ENCODE measurements at places on chromosomes 2 and 18. TPM values are rescaled to one million over a fixed set of nuclear protein-coding genes. Genes with fewer than 3 reads are reported as not detected.

GRCh38 chr18:59492756-59493421, 133.8 kb upstream of the LMAN1 start:
- DNase-seq = no peak

DNA sequence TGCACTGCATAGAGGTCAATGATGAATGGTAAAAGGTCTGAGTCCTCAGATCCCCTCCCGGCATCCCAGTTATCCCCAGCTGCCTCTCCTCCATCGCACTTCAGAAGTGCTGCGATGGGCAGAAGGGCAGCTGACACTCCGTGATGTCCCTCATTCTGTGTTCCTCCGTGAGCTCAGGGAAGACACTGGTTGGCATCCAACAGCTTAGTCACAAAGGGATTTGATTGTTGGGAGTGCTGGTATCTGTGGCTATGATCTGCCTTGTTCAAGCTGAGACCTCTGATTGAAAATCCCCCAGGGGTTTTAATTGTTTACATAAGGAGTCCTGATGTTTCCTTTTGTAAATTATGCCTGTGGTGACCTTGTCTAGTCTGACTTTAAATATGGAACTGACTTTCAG, 19.0 kb upstream of the SAG start:
- no peak for DNase-seq

DNA sequence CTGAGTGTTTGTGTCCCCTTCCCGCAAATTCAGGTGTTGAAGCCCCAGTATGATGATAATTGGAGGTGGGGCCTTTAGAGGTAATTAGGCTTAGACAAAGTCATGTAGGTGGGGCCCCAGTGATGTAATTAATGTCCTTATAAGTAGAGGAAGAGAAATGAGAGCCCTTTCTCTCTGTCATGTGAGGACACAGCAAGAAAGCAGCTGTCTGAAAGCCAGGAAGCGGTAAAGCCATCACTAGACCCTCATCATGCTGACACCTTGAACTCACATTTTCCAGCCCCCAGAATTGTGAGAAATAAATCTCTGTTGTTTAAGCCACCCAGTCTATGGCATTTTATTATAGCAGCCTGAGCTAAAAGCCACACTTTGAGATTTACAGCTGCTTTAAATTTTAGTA, 1580.0 kb downstream of the LRP1B start:
- no peak for DNase-seq

DNA sequence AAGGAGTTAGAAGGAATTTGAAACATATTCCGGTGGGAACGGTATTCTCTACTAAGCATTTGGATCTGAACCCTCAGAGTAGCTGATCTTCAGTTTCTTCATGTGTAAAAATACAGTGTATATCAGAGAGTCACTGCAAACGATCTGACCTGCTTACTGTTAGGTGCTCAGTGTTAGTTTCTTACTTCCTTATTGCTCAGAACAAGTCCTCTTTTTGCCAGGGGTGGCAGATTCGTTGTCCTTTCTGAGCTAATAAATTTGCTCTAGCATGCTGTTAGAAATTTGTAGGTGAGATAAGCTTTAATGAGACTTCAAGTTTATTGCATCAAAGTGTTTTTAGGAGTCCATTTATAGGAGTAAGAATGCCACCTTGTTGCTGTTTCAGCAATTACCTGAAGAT, 15.8 kb downstream of the PLEKHA3 start:
- no peak for DNase-seq

DNA sequence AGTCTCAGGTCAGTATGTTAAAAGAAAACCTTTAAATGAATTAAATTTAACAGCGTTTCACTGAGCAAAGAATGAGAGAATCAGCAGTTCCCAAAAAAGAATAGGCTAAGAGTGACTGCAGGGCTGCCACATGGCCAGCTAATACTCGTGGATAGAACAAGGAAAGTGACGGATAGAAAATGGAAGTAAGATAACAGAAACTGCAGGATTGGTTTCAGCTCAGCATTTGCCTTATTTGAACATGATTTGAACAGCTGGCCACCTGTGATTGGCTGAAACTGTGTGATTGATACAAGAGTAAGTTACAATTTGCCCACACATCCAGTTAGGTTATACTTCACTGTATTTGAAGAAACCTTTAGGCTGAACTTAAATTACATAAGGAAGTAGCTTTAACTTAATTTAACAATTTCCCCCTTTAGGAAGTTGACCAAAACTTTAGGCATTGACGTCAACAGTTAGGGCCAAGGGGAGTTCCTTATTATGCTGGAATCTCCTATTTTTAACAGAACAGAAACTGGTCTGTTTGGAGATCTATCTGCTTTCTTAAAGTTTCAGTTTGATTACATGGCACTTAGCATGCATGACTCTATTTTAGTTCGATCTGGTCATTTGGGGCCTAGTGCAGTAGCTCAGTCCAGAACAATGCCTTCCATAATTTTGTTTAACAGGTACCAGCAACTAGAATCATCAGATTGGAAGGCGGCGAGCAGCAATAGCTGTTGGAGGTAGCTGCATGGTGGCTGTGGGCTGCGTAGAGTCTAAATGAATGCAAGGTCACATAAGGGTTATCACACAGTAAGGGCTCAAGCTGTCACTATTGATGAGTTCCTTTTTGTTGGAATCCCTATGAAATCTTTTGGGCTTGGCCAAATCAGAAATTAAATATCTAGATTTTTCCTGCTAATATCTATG, 143.4 kb downstream of the TRIM43 start:
- DNase-seq = no peak

GRCh38 chr18:44729631-44730101, 49.0 kb downstream of the SETBP1 start:
- DNase-seq = peak; percentile 62

DNA sequence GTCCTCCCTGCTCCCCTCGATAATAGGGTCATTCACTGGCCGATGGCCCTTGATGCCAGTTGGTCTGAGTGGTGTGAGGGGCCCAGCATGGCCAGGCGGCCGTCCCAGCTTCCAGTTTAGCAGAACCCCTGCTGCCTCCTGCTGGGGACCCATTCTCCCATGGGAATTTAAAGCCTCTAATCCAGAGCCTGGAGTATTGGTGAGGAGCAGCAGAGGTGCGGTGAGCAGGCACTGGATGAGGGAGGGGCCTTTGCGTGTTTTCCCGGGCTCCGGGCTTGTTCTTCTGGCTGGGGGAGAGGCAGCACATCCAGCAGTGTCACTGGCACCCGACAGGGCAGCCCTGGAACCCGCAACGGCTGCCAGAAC, 17.4 kb downstream of the KCNIP3 start:
- DNase-seq = no peak

DNA sequence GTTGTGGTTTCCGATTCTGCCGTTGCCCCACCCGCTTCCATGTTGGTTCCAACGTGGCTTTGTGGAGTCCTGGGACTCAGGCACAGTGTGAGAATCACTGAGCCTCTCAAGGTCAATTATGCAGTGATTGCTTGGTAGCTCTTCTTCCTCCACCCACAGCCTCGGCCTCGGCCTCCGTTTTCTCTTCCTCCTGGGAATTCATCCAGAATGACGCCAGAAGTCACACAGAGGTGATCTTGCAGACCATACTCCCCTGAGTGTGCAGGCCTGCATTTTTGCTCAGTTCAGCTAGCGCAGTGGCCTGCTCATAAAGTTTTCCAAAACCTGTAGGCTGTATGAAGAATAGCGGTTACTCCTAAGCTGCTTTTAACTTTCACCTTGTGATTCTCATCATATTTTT, 273.3 kb downstream of the GBX2 start:
- DNase-seq = no peak

DNA sequence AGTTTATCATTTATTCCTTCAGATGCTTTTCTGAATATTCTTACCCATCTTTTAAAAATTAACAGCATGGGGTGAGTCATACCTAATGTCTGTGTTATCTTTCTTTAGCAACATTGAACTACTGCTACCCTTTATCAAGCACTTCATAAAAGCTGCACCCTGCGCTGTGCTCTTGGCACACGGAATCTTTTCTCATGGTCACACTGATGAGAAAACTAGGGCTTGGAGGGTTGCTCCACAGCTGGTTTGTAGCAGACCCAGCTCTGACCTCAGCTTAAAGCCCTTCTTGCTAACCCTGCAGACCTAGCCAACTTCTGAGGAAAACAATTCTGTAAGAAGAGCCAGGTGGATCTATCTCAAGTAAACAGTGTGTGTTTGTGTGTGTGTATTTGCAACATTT, 106.3 kb downstream of the RNF144A start:
- no peak for DNase-seq

DNA sequence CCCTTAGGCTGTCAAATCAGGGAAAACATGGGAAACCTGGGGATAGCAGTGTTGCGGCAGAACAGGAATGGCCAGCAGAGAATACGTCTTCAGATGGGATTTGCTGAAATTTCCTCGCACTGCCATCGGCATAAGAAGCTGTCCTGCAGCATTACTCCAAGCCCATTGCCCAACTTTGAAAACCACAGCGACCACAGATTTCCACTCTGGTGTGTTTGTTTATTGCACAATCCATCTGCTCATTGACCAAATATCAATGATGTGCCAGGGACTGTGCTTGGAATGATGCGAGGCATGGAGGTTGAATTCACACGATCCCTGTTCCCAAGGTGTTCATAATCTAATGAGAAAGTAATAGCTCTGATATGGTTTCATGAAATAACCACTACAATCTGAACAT, 383.3 kb upstream of the MYT1L start:
- DNase-seq = no peak

- DNase-seq = no peak
Measured at GRCh38 chr2:6224267-6224666, 532.1 kb downstream of the SOX11 start.

The ELAC1 gene
- total RNA-seq = 8.7 TPM

The EMILIN1 gene
- 1.1 TPM for total RNA-seq

The RFTN2 gene
- not detected for total RNA-seq
